ENCODE measurements at places on chromosomes 4 and X.

GRCh38 chrX:153608376-153608775, 9.4 kb upstream of the CCNQ start:
- no peak for DNase-seq

- no peak for DNase-seq
Measured at GRCh38 chr4:60485276-60485675, 714.9 kb upstream of the ADGRL3 start.

GRCh38 chr4:109826719-109827118, 1.1 kb upstream of the RRH start:
- DNase-seq = no peak

DNA sequence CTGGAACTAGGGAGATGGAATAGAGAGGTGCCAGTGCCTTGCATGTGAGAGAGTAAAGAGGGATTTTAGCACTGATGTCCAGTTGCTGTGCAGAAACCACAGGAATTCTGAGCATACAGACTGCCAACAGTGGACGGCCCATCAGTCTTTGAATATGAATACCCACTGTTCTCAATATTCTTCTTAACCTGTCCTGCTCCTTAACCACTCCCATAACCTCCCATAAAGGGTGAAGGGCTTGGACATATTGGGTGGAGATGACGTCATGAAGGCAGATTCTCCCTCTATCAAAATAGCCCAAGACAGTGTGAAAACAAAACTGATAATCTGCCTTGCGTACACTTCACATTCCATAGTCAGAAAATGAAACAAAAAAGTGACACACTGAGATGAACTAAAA, 1313.7 kb upstream of the PABPC4L start:
- no peak for DNase-seq
